Stimulated activated CD4-positive, alpha-beta T cell treated with anti-CD3 and anti-CD28 coated beads, Interleukin-4, amount 100 ng/mL, for 1 hour (primary cell): ENCODE measurements at places on chromosomes 5 and 9.

DNA sequence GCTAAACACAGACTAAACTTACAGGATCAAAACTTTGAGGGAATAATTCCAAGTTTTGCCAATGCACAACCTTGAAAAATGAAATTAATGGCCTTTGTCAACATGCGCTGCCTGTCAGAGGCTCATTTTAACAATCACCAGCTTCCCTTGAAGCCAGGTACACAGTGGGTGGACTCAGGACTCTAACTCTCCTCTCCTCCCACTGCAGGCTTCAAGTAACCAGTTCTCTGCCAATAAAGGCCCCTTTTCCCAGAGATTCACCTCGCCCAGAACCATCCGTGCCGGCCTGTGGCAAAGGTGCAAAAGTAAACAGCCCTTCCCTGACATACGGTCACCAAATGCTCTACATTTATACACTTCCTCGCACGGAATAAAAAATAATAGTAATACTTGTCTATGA is 18.4 kb upstream of the FBP2 start:
- no peak for DNase-seq

- peak; percentile 45 for DNase-seq
Observed at GRCh38 chr5:174793684-174794328, 69.4 kb downstream of the MSX2 start.

DNA sequence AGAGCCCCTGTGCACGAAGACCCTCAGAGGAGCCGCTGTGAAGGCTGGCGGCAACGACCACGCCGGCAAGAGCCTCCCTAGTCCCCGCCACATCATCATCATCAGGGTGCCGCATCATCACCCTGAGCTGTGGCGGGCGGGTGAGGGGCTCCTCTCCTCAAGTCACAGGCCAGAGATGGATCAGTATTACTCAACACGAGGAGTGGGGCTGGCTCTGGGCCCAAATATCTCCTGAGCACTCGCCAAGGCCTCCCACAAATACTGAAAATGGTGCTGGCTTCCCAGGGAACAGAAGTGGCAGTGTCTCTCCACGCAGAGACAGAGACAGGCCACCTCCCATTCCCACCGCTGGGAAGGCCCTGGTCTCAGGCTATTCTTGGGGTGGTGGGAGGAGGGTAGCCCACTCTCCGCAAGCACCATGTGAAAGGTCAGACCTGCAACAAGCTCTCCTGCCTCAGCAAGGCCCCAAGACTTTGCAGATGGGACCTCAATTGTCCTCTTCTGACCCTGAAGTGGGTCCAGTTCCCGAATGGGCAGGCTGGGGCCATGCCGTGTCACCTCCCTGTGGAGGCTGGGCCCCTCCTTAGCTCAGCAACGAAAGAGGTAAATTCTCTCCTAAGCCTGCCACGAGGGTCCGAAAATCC is 39.3 kb upstream of the ZNF354A start:
- DNase-seq: no peak

- no peak for DNase-seq
Observed at GRCh38 chr9:130069048-130069447, 15.3 kb downstream of the GPR107 start.

DNA sequence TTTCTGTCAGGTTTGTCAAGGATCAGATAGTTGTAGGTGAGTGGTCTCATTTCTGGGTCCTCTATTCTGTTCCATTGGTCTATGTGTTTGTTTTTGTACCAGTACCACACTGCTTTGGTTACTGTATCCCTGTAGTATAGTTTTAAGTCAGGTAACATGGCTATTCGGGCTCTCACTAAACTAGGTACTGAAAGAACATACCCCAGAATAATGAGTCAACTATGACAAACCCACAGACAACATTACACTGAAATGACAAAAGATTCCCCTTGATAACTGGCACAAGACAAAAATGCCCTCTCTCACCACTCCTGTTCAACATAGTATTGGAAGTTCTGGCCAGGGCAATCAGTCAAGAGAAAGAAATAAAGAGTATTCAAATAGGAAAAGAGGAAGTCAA is 535.3 kb upstream of the CYLC2 start:
- DNase-seq: no peak

GRCh38 chr9:94971378-94972131 is 245.1 kb downstream of the AOPEP start:
- no peak for DNase-seq

- DNase-seq: peak; percentile 82
Observed at GRCh38 chr9:96217754-96218693, 84.0 kb downstream of the HSD17B3 start.

DNA sequence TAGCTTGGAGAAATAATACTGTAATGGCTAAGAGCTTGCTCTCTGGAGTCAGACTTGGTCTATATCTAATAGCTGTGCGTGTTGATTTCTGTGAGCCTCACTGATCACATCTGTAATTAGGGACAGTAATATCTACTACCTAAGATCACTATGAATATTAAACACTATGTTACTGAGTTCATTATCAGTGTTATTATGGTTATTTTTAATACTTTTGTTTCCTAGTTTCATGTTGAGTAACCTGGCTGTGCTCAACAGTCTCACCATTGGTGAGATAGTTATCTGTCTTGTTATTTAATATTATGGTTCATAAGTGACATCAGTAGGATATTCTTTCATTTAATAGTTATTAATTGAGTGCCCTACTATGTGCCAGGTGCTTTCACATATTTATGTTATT is 22.4 kb upstream of the CAVIN4 start:
- no peak for DNase-seq

DNA sequence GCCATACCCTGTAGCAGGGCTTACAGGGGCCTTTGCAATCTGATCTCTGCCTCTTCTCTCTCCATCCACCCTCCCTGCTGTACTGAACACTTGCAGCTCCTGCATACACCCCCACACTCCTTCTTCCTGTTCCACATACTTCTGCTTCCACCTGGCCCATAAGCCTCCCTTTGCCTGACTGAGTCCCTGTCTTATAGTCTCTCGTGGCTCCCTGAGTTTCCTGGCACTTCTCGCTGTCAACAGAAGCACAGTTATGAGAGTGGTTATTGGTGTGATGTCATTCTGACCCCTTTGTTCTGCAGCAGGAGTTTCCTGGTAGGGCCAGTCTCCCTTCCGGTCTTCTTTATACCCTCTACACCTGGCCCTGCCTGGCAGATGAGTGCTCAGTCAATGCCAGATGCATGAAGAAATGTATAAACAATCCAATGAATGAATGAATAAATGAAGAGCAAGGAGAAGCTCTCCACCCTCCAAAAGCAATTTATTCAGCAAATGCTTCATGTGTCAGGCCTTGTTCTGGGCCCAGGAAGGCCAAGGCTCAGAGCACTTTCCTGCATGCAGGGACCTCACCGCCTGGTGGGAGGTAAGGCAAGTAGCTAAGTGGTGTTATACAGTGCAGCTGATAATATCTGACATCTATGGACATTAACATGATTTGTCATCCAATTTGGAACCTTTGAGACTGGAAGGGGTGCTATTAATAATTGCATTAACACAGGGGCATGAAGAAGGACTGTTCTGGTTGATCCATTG is 20.5 kb upstream of the CSF1R start:
- no peak for DNase-seq

- DNase-seq: no peak
Observed at GRCh38 chr5:177134697-177135225, 1.2 kb downstream of the NSD1 start.
